ENCODE measurements at places on chromosomes 2 and 18.

- no peak for DNase-seq
These were observed 74.0 kb downstream of the INHBB start for GRCh38 chr2:120419955-120420354.

- DNase-seq = peak; percentile 94
These were observed 218.4 kb downstream of the CDH20 start for GRCh38 chr18:61551586-61551985.

- DNase-seq = no peak
These were observed 449.1 kb downstream of the PIK3C3 start for GRCh38 chr18:42404151-42404550.

- DNase-seq = no peak
These were observed 160.0 kb downstream of the OSR1 start for GRCh38 chr2:19198381-19198780.

DNA sequence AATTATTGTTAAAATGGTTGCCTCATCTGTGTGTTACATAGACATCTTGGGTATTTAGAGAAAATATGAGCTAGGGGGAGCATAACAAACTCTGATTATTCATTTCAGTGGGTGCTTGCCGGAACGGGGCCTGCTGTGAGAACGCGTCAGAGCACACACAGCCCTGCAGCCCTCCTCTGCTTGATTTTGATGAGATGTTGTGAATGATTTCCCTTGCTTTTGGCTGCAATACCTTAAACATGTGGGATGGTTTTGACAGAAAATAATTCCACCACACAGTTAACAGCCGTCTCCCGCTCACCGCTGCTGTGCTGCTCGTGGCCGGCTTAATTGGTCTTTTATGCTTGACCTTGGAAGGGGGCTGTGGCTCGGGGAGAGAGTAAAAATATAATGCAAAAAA lies 49.9 kb upstream of the TXNDC2 start:
- DNase-seq = no peak

- peak; percentile 6 for DNase-seq
These were observed 62.4 kb upstream of the TCF4 start for GRCh38 chr18:55650363-55650870.

DNA sequence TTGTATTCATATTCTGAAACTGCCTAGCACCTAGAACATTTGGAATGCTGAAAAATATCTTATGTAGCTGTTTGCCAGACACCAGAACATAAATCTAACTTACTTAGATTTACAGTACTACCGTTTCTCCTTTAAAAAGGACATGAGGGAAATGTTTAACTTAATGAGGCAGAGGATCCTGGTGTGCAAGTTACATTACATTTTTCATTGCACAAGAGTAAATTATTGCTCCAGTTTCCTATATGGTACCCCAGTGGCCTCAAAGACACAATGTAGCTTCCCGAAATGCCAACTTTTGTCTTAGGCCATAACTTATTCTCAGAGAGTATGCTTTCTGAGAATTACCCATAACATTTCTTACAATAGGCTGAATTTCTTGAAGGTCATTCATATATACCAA lies 105.5 kb upstream of the DTNA start:
- DNase-seq = no peak

DNA sequence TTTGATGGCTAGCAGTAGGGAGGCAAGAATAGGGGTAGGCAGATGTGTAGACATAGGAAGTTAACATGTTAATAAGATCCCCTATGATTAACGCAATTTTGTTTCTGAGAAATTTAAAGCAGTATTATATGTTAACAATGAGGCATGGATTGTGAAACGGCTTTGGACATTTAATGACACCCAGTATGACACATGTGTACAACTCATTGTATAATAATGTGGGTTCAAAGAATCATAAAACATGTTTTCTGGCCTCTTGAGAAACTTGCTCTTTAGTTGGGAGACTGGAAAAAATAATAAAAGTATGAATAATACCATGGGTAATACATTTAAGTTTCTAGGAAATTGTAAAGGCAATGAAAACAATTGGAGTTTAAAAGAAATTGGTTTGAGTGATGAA lies 332.1 kb upstream of the CDH20 start:
- DNase-seq = no peak

GRCh38 chr2:120711694-120712093 lies 24.0 kb upstream of the GLI2 start:
- no peak for DNase-seq

- no peak for DNase-seq
These were observed 15.7 kb downstream of the PARD6G start for GRCh38 chr18:80231616-80232015.

DNA sequence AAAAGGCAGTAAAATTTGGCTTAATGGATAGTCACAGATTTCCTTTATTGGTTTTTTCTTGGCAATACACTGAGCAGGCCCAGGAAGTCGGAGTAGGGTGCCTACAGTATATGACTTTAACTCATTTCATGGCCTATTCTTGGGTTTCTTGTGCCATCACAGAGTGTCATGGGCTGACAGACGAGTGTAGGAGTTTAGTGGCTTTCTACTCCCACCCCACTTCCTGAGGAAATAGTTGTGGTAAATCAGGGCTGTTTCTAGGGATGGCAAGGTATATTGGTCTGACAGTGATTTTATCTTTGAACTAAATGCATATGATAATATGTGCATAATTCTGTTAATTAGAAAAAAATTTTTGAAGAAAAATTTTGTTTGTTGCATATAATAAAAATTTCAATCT lies 100.1 kb downstream of the PLCL1 start:
- DNase-seq = no peak

GRCh38 chr2:85455552-85456090 lies 37.1 kb downstream of the SH2D6 start:
- DNase-seq = no peak

DNA sequence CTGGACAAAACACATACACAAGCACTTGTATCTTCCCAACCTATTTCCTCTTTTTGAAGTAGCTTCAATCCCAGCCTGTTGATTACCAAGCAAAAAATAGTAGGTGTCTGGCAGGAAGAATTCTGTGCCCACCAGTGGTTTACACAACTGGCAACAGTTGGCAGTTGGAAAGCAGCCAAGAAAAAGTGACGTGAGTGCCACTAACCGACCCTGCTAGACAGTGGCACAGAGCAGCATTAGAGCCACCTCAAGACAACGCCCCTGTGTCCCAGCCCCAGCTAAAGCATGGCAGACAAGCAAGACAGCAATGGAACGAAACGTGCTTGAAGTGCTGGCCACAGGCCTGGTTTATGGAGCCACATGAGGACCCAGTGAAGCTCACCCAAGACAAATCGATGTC lies 379.6 kb downstream of the FBXO15 start:
- DNase-seq = no peak

DNA sequence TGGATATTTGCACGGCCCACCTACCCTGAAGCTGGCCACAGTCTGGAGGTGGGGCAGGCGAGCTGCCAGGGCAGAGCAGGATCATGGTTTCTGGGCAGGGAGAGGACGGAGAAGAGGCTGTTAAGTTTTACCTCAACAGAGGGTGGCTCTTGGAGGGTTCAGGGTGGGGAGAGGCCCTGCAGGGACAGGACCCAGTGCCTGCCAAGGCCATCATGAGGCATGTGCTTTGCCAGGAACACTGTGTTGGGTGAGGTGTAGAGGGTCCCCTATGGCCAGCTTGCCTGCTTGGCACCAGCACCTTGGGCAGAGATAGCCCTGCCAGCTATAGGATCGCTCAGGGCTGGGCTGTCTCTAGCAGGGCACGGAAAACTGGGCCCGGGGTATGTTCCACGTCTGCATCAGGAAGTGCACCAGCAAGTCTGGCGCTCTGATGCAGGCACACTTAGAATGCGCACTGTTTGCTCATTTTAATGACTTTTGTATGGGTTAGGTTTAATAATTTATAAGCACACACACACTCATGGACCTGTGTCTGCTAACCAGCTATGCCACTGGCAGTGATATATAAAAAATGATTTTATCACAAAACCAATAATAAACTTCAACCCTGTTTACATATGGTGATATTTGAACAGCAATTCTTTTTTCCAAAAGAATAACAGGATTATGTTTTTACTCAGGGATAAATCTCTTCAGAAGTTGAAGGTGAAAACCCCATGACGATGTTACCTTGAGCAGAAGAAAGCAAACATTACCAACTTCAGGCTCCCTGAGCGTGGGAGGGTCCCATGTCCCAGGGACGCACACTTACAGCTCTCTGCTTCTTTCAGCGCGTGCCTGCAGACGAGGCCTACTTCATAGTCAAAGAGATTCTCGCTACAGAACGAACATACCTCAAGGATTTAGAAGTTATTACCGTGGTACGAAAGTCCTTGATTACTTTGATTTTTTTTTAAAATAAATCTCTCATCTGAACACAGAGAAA lies 46.4 kb downstream of the STK25 start:
- no peak for DNase-seq

GRCh38 chr2:9153643-9153980 lies 53.0 kb upstream of the ASAP2 start:
- peak; percentile 62 for DNase-seq

- DNase-seq = no peak
These were observed 90.4 kb downstream of the PID1 start for GRCh38 chr2:229180658-229181057.

DNA sequence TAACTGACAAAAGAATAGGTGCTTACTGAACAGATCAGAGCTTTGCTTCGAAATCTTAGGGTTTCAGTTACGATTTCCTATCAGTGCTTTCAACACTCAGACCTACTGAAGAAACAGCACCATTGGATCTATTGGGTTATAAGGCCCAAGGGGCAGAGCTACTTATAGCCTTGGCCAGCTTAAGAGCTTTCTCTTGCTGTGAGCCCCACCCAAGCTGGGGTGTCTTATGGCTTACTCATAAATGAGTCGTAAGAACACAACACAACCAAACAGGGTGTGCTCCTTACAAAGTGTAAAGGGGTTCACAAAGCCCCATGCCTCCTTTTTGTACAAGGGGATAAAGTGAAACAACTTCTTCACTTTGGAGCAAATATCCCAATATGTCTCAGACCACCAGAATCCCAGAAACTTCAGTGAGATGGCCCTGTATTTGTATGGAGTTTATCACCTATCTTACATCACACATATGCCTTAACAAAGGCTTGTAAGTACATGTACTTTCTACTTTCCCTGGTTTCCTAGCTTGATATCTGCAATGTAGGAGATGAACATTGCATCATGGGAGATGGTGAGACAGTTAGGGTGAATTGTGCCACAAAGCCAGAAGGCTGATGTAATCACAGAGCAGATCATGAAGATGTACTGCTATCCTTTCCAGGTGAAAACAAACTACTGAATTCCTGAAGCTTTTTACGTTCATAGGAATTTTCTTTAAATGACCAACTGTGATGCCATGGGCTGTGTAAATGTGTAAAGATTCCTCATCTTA lies 115.5 kb upstream of the GLI2 start:
- DNase-seq = peak; percentile 48

DNA sequence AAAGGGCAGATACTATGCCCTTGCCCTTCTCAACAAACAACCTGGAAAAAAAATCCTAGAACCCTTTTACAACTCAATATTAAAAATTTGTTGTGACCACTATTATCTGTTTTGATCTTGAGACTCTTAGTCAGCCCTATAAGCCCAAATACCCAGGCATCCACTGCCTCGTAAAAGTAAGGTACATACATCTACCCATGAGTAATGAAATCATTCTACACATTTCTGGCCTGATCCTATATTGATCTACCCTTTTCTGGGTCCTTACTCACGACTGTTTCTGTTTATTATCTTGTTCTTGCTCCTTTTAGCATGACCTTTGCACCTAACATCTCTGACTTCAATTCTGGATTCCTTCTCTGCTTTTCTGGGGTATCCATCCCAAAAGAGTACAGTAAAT lies 56.8 kb downstream of the SCG2 start:
- no peak for DNase-seq

DNA sequence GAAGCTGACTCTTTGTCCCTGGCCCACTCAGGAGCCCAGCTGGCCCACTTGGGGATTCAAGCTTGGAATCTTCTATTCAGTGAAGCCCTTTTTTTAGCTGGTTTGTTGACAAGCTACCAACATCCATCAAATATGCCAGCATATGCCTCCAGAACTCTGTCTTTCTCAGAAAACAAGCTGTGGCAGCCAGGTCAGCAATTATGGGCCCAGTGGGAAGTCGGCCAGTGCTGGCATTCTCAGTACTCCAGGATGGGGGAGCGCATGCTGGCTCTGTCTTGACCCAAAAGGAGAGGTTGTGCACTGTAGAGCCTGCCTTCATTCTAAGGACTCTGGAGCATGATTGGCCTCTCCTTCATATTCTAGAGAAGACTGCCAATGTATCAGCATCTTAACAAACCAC lies 401.5 kb downstream of the CNTNAP5 start:
- no peak for DNase-seq

DNA sequence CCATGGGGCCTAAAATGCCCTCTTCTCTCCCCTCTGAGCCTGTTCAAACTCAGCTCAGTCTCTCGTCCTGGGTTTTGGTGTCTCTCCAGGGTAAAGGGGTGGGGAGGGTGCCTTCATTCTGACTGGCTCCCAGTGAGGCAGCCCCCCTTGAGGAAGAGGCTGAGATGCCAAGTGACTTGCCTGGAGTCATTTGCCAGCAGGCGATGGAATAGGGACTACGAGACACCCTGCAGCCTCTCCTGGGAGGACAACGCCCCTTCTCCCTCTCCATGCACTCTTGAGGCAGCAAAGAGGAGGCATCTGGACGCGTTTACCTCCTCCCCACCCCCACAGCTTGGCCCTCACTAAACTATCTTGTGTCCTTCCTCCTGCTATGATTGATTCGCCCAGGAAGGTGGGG lies 760 bp upstream of the STON1 start:
- DNase-seq = no peak

GRCh38 chr18:25230658-25231326 lies 121.2 kb downstream of the ZNF521 start:
- DNase-seq = peak; percentile 94

DNA sequence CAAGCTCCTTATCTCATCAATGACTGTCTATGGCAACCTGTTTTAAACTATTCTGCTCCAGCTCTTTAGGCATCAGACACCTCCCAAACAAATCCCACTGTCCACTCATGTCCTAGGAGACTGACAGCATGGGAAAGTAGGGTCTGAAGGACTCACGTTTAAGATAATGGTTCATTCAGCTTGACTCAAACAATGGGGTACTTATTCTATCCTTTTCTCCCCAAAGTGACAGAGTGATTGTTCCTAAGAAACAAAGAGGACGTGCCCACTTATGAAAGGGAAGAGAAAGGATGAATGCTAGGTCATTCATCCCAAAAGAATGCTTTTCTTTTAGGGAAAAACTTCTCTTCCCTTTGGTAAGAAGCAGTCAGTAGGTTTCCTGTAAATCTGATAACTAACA lies 41.9 kb downstream of the ALK start:
- no peak for DNase-seq

- no peak for DNase-seq
These were observed 168.5 kb upstream of the KLF7 start for GRCh38 chr2:207334301-207334623.

GRCh38 chr18:79917169-79917852 lies 34.1 kb downstream of the SLC66A2 start:
- DNase-seq = no peak

Data from adipocyte (in vitro differentiated cells).